Left ventricle myocardium superior (tissue), 1 donor: ENCODE measurements at places on chromosomes 6 and 20. TPM values are rescaled to one million over a fixed set of nuclear protein-coding genes. Genes with fewer than 3 reads are reported as not detected.
A peak's percentile ranks its signal among the peaks of the same experiment; 100 is the strongest.

GRCh38 chr6:134934793-134935485 is 15.0 kb downstream of the ALDH8A1 start:
- no peak for DNase-seq

The HTR1B gene
- not detected for total RNA-seq

DNA sequence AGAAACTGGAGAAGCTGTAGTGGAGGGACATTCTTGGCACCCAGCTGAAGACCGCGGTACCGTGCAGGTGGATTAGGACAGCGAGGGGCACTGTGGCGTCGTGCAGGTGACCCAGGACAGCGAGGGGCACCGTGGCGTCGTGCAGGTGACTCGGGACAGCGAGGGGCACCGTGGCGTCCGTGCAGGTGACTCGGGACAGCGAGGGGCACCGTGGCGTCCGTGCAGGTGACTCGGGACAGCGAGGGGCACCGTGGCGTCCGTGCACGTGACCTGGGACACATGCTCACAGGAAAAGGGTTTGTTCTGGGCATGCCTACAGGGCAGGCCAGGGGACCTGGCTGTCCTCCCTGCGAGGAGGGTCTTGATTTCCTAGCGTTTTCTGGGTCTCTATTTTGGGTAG is 29.2 kb upstream of the SMOC2 start:
- no peak for DNase-seq

- no peak for DNase-seq
Measured at GRCh38 chr20:63152322-63153253, 63.3 kb downstream of the YTHDF1 start.

The EPPIN gene
- total RNA-seq: not detected

The NKX2-2 gene
- total RNA-seq: not detected

- DNase-seq: peak; percentile 57
Measured at GRCh38 chr20:3734111-3734843, 1.8 kb downstream of the HSPA12B start.

GRCh38 chr6:71138376-71138775 is 150.2 kb upstream of the OGFRL1 start:
- no peak for DNase-seq

The ARHGAP18 gene
- 5.7 TPM for total RNA-seq

The RNF182 gene
- total RNA-seq: 0.10 TPM

- no peak for DNase-seq
Measured at GRCh38 chr6:45500924-45501816, 123.4 kb upstream of the SUPT3H start.

- no peak for DNase-seq
Measured at GRCh38 chr6:79239536-79240168, 5.2 kb upstream of the HMGN3 start.

GRCh38 chr6:154579485-154579884 is 69.0 kb upstream of the CNKSR3 start:
- no peak for DNase-seq

- no peak for DNase-seq
Measured at GRCh38 chr6:161035182-161035980, 43.8 kb downstream of the MAP3K4 start.

GRCh38 chr20:43237651-43238168 is 48.0 kb upstream of the PTPRT start:
- DNase-seq: no peak

GRCh38 chr20:38336726-38337125 is 9.6 kb upstream of the LBP start:
- DNase-seq: no peak

DNA sequence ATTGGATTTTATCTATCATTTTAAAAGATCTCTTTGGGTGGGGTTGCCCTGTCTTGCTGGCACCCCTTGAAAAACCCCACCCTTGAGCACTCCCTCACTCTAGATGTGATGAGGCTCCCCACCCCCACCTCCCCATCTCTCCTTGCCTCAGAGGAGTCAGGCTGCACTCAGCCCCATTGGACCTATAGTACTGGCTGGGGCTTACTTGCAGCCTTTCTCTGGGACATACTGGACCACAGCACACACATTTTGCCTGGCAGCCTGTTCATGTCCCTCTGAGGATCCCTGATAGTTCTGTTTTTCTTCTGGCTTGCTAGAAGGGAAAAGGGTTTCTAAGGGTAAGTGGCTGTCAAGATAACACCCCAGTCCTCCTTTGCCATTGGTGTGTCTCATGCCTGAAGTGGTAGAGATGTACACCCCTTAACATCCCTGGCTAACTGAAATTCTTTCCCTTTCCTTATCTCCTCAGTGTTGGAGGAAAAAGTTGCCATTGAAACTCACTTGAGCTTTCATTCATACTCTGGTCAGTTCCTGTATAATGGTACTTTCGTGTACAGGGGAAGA is 553.4 kb upstream of the CITED2 start:
- no peak for DNase-seq

DNA sequence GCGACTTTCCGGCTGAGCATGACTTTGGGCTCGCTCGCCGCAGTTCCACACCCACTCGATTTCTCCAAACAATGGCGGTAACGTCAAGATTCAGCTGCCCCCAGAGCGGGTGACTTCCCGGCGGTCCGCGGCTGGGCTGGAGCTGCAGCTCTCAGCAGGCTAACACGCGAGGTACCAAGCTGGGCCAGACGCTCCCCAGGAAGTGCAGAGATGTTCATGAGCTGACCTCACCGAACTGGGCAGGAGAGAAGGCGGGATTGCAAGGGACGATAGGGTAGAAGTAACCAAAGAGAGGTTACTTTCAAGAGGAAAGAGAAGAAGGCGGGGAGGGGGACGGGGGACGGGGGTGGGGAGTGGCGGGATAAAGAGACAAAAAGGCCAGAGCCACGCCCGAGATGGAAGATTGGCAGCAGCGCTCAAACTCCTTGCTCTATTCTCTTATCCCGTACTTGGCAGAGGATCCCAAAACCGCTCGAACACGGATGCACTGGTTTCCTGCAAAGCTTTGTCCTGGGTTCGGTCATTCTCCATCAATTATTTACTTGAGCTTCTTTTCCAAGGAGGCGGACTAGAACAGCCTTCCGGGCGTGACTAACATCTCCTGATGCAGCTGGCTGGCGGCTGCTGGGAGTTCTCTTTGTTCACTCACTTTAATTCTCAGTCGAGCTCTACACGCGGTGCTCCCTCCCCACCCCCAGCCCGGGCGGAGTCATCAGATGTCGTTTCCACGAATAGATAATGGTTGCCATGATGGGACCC is at the start of gene MTCL3:
MTCL3 (minus strand) TSS at position 626 of the 759 bp plus-strand sequence.
- DNase-seq: peak; percentile 53

- DNase-seq: no peak
Measured at GRCh38 chr6:16758163-16758975, 2.9 kb downstream of the ATXN1 start.

- DNase-seq: no peak
Measured at GRCh38 chr6:28922004-28922820, 1.6 kb downstream of the TRIM27 start.

The CDC5L gene
- total RNA-seq: 20.1 TPM

The BLOC1S5 gene
- 10.3 TPM for total RNA-seq

The LY6G6F gene
- total RNA-seq: not detected

- peak; percentile 56 for DNase-seq
Measured at GRCh38 chr20:3082306-3082951, 2.1 kb downstream of the AVP start.

GRCh38 chr6:7594579-7595125 is 4.7 kb downstream of the SNRNP48 start:
- no peak for DNase-seq

The TSHZ2 gene
- total RNA-seq: 5.2 TPM

GRCh38 chr6:36413489-36414480 is 26.3 kb upstream of the ETV7 start:
- no peak for DNase-seq

The CDC25B gene
- 7.5 TPM for total RNA-seq

The CRIP3 gene
- total RNA-seq: 6.6 TPM

DNA sequence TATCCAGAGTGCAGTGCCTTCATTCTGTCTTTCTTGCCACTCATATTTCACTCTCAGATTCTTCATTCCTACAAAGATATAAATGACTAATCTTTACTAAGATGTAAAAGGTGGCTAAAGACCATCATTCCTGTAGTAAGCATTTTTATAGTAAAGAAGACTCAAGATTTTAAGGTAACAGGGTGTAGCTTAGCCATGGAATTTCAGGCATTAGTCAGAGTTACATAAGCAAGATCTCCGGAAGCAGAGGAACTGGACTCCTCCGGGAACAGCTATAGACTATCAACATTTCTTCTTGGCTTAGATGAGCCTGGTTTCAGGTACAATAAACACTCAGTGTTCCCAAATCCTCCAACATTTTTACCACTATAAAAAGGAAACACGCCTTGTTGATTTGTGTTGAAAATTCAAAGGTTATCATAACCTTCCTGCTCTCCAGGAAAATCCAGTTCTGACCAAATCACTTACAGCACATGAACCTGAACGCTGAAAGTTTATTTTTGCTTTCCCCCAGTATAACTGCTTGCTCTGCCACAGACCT is 23.7 kb downstream of the SERPINB1 start:
- DNase-seq: no peak

The HIVEP2 gene
- total RNA-seq: 14.4 TPM

The ZNF165 gene
- 0.62 TPM for total RNA-seq

The CSNK2B gene
- 111 TPM for total RNA-seq

DNA sequence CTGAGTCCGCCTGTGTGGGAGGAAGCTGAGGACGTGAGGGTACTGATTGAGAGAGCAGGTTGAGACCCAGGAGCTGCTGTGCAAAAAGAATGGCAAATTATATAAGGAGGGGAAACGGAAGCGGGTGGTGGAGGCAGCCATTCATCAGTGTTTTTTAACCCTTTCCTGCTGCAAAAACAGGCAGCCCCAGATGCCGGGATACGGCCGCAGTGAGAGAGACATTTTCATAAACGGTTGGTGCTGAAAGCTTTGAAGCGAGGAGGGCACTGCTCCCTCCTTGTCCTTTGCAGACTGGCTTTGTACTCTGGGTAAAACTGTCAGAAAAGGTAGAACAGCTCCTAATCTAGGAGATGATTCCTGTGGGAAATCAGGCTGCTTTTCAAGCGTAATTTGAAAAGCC is 56.4 kb downstream of the TTI1 start:
- no peak for DNase-seq

DNA sequence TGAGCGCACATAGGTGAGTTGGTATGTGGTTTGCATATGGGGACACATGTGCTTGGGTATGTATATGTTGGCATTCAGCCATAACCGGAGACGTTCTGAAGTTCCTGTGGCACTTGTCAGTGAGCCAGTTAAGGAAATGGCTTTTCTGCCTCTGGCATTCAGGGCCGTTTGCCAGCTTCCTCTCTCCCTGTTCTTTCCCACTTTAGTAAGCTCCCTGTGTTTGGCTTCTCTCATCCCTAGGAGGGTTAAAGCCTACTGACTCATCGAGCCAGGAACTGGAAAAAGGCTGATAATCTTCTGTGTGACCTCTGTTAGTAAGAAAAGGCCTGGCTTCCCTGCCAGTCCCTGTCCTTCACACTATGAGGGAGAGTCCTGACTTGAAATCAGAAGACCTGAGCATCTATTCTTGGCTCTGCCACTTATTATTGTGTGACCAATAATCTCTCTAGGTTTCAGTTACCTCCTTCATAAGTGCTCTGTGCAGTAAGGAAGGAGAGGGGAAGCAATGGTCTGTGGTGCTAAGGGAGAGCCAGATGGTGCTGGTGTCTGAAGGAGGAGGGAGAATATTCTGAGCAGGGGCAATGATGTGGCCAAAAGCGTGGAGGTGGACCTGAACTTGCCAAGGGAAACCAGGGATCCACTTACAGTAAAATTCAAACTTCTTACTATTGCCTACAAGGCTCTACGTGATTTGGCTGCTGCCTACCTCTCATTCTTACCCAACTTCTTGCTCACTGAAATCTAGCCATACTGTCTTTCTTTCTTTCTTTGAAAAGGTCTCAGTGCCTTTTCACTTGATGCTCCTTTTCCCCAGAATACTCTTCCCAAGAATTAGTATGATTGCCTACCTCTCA is 31.4 kb downstream of the ACSS2 start:
- DNase-seq: peak; percentile 61

The KCNQ5 gene
- total RNA-seq: not detected

DNA sequence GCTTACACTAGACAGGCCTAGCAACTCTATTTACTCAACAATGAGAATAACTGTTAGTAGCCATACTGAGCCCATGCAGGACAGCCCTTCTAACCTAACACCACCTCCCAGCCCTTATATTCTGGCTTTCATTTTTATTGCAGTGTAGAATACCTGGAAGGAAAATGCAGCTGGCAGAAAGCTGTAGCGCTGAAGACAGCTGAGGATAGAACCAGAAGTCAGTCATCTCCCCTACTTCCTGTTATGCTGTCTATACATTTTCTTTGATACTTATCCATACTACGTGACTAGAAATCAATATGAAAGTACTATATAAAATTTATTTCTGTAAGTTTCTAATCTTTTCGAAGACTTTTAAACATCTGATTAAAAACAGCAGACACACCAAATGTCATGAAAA is 182.6 kb upstream of the SHLD1 start:
- DNase-seq: no peak

The LAMP5 gene
- not detected for total RNA-seq

DNA sequence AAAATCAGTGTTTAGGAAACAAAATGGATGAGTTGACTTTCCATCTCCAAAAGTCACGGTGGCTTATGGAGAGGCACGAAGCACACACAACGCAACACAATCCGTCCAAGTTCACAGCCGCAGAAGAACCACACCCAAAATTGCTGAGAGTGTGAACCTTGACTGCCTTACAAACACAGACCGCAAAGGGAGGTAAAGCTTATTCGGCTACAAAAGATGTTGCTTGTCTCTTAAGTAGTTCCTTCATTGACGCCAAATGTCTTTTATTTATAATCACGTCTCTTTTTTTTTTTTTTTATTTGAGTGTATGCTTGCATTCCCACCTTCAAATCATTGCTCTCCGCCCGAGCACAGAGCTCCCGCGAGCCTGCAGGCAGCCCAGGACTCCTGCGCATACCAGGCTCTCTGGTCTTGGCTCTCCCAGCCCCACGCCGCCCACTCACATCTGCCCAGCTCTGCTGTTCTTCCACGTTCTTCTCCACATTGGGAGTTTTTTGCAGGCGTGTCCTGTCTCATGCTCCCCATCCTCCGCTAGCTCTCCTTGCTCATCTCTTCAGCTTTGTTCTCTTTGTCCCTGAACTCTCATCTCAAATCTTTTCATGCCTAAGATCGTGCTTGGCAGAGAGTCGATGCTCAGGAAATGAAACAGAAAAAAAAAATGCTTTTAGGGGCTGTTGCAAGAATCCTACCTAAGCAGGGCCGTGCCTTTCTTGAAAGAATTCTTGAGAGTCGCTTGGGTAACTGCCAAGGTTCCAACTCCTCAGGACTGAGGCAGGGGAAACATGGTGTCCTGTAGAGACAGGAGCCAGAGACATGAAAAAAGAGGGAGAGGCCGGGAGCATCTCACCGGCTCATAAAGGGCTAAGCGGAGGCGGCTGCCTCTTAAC is 25.8 kb downstream of the LY86 start:
- no peak for DNase-seq
